Stimulated activated CD4-positive, alpha-beta T cell treated with anti-CD3 and anti-CD28 coated beads, Interleukin-1b, Interleukin-23, amount 100 ng/mL, for 24 hours (primary cell): ENCODE measurements at places on chromosomes 16 and 17.

- DNase-seq: no peak
Observed at GRCh38 chr16:67040166-67040565, 11.2 kb downstream of the CBFB start.

- DNase-seq: no peak
Observed at GRCh38 chr16:63695347-63695746, 1426.5 kb downstream of the CDH11 start.

- DNase-seq: no peak
Observed at GRCh38 chr17:64336760-64337413, 53.8 kb downstream of the PECAM1 start.

- no peak for DNase-seq
Observed at GRCh38 chr17:46962374-46962790, 16.7 kb downstream of the RPRML start.

DNA sequence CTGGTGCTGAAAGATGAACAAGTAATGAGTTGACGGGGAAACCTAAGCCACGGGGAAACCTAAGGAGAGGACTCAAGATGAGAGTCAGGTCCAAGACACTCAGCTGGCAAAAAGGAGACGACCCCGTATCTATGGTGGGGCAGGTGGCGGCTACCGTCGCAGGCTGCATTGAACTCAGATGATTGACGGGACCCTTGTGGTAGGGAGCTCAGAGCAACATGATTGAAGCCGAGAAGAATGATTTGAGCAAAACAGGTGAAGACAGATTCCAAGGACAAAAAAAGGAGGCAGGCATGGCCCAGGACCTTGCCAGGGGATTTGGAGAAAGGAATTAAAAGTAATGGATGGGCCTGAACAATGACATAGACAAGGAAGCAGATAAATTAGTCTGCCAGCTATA is 7.5 kb upstream of the MYH3 start:
- no peak for DNase-seq

- no peak for DNase-seq
Observed at GRCh38 chr16:28082624-28083023, 19.1 kb upstream of the GSG1L start.

DNA sequence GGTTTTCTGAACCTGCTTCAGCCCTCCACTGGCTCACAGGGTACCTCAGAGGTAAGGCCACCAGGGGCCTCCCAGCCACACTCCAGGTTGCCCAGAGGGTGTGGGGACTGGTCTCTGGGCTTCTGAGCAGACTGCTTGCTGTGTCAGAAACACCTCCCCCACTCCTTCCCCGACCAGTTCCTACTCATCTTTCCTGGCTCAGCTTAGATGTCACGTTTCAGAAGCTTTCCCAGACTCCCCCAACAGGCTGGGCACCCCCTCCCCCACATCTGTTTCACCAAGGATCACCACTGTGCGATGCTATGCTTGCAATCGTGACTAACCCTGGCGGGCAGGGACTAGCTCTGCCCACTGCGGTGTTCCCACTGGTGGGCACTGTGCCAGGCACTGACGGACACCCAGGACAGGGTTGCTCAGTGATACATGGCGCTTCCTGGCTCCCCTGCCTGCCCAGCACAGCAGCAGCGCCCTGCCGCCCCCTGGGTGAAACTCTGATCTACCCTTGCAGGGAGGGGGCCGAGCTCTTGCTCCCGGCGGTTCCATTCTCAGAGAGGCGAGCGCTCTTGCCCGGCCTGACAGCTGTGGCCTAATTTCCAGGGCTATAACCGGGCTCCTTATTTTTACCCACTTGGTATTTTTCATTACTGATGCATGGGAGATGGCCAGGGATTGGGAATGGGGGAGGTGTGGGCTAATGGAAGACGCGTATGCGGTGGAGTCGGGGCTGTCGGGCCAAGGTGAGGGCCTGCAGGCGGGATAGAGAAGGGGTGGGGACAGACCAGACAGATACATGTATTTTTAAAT is 29.4 kb upstream of the MTSS2 start:
- no peak for DNase-seq

DNA sequence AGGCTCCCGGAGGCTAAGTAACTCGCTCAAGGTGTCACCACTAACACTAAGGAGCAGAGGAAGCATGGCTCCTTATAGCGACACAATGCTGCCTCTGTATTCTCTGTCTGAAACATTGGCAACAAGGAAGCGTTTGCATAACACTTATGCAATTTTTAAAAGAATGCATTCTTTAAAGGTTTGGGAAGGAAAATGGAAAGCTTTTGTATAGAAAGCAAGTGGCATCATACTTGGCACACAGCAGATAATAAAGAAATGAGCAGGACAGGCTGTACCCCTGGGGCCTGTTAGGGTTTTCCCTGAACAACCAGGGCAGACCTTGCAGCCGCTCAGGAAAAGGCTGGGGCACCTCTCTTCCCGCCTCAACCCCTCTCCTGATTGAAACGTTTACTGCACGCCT is 36.9 kb downstream of the PPL start:
- no peak for DNase-seq

GRCh38 chr17:62062302-62062701 is 2.8 kb downstream of the MED13 start:
- DNase-seq: no peak

- no peak for DNase-seq
Observed at GRCh38 chr16:17433577-17434451, 36.9 kb downstream of the XYLT1 start.

- no peak for DNase-seq
Observed at GRCh38 chr17:74539281-74539820, 6.6 kb downstream of the CD300C start.
